NCI-H2081 treated with DMSO at 0.1 percent for 48 hours (cell line): ENCODE measurements at places on chromosomes 1 and 21.
A peak's percentile ranks its signal among the peaks of the same experiment; 100 is the strongest.

GRCh38 chr1:57784356-57784755 lies 360.5 kb upstream of the DAB1 start:
- DNase-seq, result no peak

DNA sequence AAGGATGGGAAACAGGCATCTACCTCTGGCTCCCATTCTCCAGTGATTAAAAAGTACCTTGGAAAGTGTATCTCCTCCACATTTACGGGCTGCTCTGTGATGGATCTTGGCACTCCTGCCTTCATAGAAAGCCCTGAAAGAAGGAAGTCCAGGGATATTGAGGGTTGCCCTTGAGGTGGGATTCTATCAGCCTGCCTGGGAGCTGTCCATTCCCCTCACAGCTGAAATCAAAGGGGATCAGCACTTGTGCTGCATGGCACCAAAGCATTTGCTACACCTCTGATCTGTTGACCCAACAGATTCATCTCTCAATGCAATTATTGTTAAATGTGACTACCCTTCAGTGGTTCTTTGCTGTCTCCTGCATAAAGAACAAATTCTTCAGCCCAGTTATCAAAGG lies 442.0 kb upstream of the RUNX1 start:
- DNase-seq, result no peak

DNA sequence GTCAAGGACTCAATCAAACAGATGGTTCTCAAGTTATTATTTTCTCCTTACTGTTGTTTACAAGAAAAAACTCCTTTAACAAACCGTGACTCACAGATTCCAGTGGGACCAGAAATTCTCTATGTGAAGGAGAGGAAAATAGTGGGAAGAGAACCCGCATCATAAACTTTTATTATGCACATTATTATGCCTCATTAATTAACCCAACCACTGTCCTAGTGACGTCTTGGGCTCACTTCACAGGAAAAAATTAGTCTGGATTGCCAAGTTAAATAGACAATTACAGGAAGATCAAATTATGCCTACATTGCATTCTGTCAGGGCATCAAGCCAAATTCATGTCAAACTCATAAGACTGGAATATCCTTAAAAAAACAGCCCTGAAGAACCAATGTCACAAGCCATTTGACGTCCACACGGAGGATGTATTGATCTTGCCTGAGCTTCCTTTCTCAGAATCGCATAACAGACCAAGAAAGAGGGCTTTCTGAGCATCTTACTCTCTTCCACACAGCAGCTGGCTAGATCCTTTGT lies 347.8 kb downstream of the DUSP10 start:
- peak; percentile 50 for DNase-seq

DNA sequence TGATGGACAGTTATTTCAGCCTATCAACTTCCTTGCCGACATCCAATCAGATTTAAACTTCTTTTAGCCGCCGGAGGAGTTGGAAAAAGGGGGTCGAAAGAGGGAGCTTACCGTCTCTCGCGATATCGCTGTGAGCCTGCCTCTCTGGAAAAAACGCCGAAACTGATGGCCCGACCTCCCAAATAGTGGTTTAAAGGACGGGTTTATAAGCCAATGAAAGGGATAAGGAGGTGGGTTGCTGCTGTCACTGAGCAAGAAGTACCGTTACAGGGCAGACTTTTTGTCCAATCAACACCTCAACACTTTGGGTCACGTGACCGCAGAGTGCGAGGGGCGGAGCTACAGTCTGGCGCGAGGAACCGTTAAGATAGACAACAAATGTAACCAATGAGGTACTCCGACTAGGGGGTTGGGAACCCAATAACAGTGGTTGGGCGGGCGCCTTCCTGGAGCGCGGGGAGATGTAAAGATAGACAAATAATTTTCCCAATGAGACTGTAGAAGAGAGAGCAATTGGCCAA lies at the start of gene RBM15:
Gene RBM15 (plus strand): TSS at position 492 of the 521 bp plus-strand sequence. CDS start 29 bp downstream, at position 521.
- peak; percentile 99 for DNase-seq

- no peak for DNase-seq
Observed at GRCh38 chr1:244322791-244323521, 128.8 kb downstream of the ADSS2 start.

- no peak for DNase-seq
Observed at GRCh38 chr1:220281159-220281574, 8.9 kb upstream of the RAB3GAP2 start.

DNA sequence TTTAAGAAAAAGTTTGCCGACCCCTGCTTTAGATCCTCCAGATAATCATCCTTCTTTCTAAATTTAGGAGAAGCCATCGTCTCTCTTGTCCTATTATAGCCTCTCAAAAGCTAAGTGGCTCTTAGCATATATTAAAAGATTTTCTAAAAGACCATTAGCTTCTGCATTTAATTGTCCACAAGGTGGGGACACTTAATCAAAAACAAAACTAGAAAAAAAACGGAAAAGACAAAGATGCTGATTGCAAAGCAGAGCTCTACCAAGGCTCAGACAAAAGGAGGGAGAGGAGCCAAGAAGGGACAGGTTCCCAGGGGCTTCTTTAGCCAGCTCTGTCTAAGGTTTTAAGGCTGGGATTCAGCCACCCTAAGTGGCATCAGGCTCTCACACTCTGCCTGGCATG lies 128.3 kb upstream of the HMGB4 start:
- DNase-seq, result no peak

GRCh38 chr1:5388622-5389021 lies 603.6 kb downstream of the NPHP4 start:
- no peak for DNase-seq

DNA sequence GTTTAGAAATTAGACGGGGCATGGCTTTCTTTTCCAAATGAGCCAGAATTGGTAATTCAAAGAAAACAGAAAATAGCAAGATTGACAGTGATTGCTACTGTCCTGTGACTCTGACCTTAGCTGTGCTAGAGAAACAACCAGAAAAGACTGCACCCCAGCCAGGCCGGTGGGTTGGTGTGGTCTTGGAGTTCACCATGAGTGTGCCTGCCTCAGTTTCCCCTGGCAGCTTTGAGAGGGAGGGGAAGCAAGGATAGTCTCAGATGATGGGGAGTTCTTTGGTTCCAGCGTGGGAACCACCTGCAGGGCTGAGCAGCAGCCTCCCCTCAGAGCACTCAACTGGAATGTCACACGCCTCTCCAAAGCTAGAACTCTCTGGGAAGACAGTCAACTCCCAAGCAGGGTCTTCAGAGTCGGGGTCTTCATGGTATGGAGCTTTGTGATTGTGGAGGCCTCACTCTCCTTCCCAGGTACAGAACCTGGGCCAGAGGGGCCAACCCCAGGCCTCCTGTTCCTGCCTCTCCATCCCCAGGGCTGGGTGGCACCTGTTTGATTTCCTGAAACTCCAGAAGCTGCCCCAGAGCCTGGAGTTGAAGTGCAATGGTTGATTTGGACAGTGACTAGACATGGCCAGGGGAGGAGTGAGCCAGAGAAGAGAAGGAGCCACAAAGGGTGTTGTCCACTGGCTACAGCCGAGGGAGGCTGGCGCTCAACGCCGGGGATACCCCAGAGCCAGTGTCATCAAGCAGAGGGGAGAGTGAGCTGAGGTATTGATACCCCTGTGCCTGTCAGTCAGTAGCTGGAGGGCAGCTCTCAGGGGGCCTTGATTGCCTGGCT lies 35.7 kb downstream of the SIM2 start:
- DNase-seq, result no peak

GRCh38 chr1:206909161-206909882 lies 12.1 kb downstream of the IL24 start:
- DNase-seq, result peak; percentile 27

DNA sequence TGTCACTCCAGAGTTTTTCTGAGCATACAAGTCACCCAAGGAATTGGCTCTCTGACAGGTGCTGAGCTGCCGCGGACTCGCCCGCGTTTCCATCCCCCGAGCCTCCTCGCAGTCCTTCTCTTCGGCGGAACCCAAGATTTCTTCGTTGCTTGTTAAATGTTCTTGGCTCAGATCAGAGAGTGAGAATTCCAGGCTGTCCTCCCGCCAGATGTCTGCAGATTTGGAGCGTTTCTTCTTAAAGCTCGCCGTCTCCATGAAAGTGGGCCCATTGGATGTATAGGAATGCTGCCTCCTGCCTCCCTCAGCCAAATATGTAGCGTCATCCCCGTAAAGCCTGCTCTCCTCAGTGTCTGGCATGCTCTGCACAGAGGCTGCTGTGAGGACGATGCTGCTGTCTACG lies 77.8 kb downstream of the TIAM1 start:
- no peak for DNase-seq

DNA sequence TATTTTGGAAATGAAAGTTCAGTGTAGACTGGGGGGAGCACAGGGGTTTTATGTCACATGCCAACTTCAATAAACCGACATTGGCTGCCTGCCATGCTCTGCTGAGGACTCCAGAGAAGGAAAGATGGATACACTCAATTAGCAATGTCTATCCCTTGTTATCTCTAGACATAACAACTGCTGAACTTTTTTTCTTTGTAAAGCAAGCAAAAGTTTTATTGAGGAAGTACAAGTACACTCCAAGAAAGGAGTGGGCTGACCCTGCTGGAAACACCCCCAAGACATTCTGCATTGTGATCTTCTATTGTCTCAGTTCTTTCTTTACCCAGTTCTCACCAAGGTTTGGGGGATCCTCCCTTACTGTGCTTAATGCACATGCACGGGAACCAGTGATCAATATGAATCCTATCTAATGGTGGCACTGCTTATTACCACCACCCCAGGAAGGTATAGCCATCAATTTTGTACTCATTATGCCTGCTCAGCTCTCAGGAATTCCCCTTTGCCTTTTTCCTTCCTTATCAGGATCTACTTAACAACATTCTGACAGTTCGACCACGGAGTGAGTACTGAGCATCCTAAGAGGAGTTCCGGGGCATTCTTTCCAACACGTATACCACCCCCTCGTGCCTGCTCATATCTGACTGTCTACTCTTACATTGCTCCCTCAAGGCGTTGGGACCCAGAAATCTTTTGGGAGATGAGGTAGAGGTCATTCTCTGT lies 28.7 kb downstream of the SYNJ1 start:
- DNase-seq, result no peak

- DNase-seq, result no peak
Observed at GRCh38 chr1:53448241-53448841, 10.9 kb upstream of the DMRTB1 start.

DNA sequence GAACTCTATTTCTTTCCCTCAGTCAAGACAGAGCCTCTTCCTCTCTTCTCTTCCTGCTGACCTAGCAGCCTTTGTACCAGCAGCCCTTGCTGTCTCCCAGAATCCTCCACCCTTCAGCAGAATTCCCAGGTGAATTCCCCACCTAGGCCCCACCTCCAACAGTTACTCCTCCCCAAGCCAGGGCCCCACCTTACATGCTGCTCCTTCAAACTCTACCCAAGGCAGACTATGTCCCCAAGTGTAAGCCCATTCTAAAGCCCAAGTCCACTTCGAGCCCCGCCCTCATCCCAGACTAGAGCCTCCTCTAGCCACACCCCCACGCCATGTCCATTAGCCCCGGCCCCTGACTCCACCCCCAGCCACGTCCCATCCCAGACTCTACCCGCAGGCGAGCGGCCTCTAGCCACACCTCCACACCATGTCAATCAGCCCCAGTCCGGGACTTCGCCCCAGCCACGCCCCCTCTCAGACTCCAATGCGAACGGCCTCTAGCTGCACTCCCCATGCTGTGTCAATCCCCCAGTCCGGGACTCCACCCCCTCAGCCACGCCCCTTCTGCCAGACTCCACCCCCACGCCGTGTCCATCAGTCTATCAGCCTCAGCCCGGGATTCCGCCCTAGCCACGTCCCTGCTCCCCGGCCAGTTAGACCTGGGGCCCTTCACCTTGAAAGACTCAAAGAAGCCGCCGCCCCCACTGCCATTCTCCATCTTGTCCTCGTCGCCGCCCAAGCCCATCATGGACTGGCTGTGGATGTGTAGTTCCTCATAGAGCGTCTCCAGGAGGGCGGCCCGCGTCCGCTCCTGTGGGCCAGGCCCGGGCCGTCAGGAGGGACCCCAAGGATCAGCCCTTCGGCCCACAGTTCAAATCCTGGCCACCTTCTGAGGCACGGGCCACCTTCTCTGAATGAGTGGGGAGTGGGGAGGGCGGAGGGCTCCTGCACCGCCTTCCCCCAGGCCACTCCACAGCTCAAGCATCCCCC lies 61.3 kb downstream of the RAP1GAP start:
- DNase-seq, result no peak

GRCh38 chr1:230913496-230913895 lies 45.2 kb upstream of the C1orf198 start:
- DNase-seq, result no peak

GRCh38 chr1:83961571-83962295 lies 37.2 kb downstream of the TTLL7 start:
- DNase-seq, result no peak

DNA sequence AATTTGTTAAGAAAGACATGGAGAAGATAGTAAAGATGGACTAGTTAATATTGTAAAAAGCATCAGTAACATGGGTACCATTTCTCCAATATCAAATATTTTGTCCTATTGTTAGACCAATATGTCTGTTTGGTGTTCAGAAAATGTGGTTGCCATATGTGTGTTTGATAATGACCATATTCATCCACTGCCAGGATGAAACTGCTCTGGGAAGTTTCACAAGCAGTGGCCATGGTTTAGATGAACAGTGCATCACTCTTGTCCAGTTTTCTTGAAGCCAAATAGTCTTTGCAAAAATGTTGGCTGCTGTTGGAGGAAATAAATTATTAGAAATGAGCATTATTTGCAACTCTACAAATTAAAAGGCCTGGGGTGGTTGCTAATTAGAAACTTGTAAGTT lies 333.8 kb downstream of the NUF2 start:
- DNase-seq, result no peak

GRCh38 chr1:180609643-180610555 lies 21.9 kb upstream of the XPR1 start:
- DNase-seq, result no peak

DNA sequence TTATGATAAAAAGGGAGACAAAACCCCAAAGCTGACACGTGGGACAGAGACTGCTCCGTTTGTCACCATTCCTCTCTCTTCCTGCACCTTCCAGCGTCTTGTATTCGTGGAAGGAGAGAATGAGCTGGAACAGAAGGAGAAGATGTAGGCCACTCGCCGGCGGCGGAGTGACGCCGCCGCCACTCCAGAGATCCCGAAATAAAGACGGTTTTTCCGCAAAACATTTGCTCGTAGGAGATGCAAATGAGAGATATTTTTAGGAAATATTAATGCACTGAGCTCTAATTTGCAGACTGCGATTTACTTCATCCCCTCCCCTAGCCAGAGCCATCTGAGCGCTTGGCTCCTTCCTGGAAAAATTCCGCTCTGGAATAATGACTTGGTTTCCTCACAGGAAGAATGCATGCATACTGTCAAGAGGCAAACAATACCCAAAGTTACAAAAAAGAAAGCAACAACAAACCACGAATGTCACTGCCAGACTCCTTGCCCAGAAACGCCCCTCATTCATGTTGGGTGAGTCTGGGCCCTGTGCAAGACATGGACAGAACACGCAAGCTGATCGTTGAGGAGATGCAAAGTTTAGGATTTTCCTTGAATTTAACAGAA lies 18.0 kb upstream of the ADARB1 start:
- DNase-seq, result no peak

GRCh38 chr1:234555390-234556024 lies 54.5 kb downstream of the IRF2BP2 start:
- no peak for DNase-seq

DNA sequence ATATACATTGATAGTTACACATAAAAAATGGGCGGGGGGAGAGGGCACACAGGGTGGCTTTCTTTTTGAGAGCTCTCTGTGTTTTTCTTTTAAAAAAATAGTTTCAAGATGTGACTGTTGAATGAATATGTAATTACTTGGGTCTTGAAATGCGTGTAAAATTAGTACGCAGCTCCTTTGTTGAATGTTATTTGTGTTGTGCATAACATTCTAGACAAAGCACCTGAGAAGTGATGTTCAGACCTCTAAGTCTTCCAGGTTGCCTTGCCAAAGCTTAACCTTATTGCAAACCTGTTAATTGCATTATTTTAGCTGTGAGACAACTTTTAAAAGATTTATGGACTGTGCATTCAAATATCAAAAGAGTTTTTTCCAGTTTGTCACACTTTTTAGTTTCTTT lies 5.4 kb downstream of the PBX1 start:
- no peak for DNase-seq
